ENCODE measurements at places on chromosomes 16 and 17.

DNA sequence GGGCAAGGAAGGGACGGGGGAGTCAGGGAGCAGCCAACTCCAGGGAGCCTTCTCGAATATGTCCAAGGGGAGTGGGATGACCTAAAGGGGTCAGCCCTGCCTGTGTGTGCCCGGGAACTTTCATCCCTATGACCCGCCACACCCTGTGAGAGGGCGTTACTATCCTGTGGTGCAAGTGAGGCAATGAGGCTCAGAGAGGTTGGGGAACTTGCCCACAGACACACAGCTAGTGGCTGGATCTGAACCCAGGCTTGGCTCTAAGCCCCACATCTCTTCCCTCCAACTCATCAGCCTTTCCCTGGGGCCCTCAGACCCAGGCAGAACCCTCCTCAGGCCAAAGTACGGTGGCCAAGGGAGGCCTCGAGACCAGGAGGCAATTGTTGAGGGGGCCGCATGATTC is 23.2 kb downstream of the JUP start:
- no peak for DNase-seq

DNA sequence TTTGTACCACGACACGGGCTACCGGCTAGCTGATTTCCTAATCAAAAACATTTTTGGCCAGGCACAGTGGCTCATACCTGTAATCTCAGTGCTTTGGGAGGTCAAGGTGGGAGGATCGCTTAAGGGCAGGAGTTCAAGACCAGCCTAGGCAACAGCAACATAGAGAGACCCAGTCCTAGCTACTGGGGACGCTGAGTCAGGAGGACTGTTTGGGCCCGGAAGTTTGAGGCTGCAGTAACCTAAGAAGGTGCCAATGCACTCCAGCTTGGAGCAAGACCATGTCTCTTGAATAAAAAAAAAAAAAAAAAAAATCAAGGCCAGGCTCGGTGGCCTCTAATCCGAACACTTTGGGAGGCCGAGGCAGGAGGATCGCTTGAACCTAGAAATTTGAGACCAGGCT is 49.8 kb downstream of the UBE2G1 start:
- DNase-seq = no peak

- no peak for DNase-seq
Observed at GRCh38 chr17:60102632-60103096, 23.9 kb upstream of the HEATR6 start.

DNA sequence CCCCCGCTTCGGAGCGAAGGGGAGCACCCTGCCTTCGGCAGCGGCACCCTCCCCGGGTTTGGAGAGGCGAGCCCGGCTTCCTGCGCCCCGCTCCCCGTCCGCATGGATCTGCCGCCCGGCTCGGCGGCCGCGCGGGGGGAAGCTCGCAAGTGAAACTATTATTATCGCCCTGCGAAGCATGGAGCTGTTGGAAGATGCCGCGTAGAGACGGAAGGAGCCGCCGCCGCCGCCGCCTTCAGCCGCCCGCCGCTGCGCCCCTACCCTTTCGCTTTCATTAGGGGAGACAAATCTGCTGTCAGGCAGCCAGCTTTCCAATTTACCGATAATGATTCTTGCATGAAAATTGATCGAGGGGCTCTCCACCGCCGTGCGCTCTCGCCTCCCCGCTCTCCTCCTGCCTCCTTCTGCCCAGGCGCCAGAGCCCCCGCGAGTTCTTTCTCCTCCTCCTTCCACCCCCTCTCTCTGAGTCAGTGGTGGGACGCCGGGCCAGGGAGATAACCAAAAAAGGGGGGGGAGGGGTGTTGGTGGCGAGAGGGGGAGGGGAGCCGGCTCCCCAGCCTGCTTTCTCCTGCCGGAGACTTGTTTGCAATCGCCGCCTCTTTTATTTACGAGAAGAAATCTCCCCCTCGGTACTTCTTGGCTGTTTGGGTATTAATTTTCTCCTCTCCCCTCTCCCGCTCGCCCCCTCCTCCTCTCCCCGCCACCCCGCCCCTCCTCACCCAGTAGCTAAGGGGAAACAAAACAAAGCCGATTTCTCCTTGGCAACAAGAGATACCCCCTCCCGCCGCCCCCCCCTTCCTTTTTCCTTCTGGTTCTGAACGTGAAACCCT is 58.0 kb upstream of the GSE1 start:
- no peak for DNase-seq

- DNase-seq = no peak
Observed at GRCh38 chr16:73951481-73951880, 345.1 kb upstream of the PSMD7 start.

DNA sequence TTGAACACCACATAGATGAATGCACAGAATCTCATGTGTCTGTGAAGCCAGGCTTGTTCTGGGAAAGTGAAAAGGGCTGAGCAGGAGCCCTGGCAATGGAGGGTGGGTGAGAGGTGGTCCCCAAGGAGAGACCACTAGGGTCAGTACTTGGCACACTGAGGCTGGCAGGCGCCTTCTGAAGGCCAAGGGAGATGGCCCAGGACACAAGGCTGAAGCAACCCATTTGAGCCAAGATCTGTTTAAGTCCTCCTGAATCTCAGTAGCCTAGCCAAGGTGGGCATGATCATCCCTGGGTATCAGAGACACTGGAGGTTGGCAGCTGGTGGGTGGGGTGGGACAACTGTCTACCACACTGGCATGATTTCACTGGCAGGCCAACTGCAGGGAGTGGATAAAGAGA is 1741.2 kb downstream of the TP53TG3F start:
- DNase-seq = no peak

DNA sequence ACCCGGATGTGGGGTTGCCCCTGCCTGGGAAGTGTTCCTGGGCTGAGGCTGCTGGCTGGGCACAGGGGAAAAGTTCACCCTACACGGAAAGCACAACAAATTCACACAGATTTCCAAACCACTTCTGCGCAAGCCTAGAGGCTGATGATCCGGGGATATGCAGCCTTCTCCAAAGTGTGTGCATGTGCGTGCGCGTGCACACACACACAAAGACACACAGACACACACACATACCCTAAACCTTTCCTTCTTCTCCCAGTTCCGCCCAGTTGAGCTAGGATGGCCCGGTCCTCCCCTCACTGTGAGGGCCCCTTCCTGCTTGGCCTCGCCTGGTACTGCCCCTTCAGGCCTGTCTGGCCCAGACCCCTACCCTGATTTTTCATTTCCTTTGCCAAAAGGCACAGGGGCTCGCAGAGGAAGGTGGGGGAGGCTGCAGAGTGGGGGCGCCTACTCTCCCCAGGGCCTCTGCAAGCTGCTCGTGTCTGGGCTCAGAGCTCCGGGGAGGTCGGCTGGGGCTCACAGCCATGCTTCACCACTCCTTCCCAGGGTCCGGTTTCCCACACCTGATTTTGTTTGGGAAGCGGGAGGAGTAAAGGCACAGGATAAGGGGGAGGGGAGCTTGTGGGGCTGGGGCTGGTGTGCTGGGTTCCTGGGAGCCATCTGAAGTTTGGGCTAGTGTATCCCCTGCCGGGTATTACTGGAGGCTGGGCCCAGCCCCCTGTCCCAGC is 144.7 kb downstream of the ENGASE start:
- no peak for DNase-seq

GRCh38 chr16:52554334-52554733 is 7.4 kb upstream of the TOX3 start:
- no peak for DNase-seq

DNA sequence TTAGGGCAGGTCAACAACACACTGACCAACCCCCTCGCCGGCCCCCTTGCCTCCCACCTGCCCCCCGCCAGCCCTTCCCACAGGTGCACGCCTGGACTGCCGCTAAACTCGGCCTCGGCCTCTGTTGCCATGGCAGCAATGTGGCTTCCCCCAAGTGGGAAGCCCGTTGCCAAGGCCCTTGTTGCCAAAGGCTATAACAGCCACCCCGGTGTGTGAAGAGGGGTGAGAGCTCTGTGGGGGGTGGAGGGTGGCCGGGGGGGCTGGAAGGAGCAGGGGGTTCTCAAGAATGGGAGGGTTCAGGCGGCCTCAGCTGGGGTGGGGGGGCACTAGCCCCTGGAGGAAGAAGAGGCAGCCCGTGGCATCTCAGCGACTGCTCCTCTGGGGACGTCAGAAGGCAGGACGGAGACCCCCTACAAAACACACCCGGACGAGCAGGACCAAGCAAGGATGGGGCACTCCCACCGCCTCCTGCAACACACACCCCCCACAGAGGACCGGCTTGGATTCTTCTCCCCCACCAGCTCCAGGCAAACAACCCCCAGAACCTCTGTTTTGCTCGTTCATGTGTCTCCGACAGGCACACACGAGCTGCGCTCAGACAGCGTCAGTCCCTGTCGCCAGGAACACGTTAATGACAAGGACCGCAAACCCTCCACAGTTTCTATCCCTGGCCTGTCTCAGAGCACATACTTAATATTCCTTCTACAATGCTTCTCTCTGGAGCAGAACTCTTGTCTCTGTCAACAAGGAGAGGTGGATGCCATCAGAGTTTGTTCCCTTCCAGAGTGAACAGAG is 55.7 kb downstream of the ABR start:
- DNase-seq = no peak

- DNase-seq = no peak
Observed at GRCh38 chr17:32497431-32498205, 10.8 kb downstream of the CDK5R1 start.

GRCh38 chr17:16880121-16880842 is 91.6 kb downstream of the TNFRSF13B start:
- DNase-seq = peak; percentile 66

DNA sequence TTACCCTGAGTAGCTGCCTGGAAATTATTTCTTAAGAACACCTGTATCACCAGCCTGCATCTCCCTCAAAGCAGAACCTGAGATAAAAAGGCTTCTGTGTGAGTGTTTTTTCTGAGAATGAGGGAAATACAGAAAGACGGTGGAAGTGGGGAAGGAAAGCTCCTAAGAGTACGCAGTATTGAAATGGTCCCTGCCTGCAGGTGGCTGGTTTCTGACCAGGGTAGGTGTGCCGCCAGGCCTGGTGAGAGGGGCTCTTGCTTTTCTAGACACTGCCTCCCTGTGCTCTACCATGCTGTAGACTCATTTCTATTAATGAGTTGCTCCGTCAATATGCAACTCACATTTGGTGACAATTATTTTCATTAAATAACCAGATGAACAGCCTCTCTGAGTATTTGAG is 201.7 kb downstream of the MAP2K4 start:
- no peak for DNase-seq
